ENCODE measurements at places on chromosomes 3 and 15.

DNA sequence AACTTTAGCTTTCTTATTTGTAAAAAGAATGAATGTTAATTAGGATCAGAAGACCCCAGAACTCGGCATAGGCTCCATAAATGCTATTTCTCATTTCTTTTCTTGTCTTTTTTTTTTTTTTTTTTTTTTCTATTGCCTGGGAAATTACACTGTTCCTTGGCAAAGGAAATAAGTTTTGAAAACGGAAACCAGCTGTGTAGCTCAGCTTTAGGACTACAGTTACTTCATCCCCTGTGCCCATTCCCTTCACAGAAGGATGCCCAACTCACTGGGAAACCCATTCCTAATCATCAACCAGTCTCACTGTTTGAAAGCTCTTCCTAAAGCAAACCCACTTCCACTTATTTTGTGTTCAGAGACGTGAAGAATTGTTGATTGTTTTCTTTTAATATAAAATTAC is 254.0 kb upstream of the IL12A start:
- no peak for DNase-seq

DNA sequence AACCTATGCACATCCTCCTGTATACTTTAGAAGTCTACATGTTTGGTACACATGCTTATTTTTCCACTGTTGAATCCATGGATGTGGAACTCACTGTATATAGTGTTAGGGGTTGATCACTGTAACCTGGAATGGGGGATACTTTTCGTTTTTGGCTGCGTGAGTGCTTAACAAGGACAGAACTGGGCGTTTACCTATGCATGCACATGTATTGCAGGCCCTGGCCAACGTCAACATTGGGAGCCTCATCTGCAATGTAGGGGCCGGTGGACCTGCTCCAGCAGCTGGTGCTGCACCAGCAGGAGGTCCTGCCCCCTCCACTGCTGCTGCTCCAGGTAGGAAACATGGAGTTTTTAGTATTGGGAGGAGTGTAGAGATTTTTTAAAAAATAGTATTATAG is 2.3 kb downstream of the RPLP1 start:
- DNase-seq: no peak

DNA sequence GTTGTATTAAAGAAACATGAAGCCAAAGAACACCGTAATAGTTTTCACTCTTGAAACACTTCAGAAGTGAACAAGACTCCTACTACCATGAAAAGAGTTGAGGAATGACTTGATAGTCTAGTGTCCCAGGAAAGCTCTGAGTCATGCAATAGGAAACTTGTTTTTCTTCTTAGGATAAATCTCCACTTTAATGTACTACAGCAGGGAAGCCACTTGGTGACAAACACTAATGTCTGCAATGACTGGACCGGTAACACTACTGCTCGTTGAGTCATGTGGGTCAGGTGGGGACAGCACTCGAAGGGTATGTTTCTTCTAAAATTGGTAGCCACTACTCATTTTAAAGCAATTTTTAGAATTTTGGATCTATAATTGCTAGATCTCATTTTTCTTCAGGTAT is 291.7 kb upstream of the CNTN3 start:
- no peak for DNase-seq

DNA sequence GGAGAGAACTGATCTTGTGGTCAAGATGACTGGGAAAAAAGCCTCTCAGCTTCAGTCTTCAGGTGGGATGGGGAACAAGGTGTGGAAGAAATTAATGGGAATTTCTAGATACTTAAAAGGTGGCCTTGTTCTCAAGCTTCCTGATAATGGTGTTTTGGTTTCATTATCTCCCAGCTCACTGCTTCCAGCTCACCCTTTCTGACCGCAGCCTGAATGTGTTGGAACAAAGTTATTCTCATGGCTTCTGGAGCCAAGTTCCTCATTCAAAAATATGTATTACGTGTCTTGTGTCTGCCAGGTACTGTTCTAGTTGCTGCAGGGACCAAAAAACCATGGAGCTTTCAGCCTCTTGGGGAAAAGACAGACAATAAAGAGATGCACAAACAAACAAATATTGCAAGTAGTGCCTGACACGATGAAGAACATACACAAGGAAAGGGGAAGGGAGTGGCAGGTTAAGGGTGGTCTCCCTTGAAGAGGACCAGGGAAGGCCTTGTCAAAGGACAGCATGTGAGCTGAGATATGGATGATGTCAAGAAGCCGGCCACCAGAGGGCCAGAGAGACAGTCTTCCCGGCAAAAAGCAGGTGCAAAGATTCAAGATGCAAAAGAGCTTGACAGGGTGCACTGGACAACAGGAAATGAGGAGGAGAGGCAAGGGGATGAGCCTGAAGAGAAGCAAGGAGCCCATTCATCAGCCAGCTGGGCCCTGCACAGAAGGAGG is 35.5 kb downstream of the ARRDC4 start:
- no peak for DNase-seq

DNA sequence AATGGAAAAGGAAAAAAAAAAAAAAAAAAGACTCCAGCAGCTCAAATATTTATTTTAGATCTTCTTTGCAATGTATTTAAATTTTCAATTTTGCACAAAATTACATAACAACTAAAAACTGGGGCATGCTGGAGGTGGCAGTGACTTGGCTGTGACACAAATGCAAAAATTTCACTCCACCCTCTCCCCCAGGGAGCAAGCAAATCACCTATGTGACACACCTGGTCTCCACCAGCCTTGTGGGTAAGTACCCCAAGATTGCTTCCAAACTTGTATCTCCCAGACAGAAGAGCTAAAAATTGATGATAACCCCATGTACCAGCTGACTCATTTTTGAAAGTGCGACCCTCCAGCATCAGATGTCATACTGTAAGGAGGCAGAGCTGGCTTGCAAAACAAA is 32.0 kb downstream of the UBE3A start:
- DNase-seq: no peak

- DNase-seq: no peak
Observed at GRCh38 chr3:48412375-48413001, 17.4 kb downstream of the PLXNB1 start.

DNA sequence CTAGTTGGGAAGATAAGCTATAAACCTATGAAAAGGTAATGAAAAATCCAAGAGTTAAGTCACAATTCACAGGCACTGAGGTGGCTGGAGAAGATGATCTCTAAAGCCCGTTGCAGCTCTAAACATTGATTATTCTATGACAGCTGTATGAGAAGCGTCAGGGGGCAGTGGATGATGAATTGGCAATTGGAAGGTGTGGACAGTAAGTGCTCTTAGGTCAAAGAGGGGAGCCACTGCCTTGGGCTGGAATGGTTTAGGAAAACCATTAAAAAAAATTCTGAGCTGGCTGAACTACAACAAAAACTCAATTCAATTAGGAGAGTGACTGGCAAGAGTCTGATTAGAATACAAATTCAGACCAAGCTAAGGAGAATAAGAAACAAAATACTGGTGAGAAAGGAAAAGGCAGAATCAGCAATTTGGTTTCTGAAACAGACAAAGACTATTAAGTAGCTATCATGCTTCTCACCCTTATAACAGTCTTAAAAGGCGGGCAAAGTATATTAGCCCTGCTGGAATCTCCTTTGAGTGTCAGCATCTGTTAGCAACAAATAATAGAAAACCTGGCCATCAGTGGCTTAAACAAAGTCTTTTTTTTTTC is 8.8 kb upstream of the NMD3 start:
- DNase-seq: no peak

GRCh38 chr3:26068890-26069289 is 279.0 kb downstream of the OXSM start:
- no peak for DNase-seq

- no peak for DNase-seq
Observed at GRCh38 chr3:84755860-84756259, 202.9 kb upstream of the CADM2 start.

DNA sequence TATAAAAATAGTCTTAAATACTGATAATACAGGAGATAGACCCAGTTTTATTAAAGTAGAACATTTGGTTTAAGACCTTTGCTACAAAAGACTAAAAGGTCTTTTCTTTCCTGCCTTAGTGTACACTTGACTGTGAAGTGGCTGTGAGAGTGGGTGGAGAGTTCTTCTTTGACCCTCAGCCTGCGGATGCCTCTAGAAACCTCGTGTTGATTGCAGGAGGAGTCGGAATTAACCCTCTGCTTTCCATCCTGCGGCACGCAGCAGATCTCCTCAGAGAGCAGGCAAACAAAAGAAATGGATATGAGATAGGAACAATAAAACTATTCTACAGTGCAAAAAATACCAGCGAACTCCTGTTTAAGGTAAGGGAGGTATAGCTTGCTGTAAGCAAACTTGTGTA is 36.5 kb downstream of the OXNAD1 start:
- DNase-seq: no peak

DNA sequence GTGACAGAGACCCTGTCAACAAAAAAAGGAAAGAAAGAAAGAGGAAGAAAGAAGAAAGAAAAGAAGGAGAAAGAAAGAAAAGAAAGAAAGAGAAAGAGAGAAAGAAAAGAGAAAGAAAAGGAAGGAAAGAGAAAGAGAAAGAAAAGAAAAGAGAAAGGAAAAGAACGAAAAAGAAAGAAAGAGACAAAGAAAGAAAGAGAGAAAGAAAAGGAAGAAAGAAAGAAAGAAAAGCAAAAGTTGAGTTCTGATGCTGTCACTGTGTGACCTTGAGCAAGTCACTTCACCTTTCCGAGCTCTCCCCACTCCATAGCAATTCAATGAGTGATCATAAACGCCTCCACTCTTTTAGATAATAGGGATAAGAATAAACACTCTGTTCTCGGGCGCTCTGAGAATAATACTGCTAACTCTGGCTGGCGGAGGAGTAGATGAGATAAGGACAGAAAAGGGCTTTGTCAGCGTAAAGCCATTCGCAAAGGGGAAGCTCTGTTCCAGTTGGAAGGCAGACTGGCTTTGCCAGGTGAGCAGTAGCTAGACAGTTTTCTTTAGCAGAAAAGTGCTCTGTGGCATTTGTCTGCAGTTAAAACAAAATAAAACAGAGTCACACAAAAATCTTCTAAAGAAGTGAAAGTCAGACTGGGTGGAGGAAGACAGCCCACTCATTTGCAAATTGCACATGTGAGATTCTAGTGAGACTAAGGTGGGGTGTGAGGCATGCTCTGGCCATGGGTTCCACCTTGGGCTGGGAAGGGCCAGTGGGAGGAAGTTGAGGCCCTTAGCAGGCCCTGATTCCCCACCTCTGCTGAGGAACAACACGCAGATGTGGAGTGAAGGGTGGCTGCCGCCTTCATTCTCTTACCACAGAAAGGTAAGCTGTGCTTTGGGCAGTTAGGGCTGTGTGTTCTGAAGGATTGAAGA is 9.6 kb upstream of the FLNB start:
- no peak for DNase-seq

DNA sequence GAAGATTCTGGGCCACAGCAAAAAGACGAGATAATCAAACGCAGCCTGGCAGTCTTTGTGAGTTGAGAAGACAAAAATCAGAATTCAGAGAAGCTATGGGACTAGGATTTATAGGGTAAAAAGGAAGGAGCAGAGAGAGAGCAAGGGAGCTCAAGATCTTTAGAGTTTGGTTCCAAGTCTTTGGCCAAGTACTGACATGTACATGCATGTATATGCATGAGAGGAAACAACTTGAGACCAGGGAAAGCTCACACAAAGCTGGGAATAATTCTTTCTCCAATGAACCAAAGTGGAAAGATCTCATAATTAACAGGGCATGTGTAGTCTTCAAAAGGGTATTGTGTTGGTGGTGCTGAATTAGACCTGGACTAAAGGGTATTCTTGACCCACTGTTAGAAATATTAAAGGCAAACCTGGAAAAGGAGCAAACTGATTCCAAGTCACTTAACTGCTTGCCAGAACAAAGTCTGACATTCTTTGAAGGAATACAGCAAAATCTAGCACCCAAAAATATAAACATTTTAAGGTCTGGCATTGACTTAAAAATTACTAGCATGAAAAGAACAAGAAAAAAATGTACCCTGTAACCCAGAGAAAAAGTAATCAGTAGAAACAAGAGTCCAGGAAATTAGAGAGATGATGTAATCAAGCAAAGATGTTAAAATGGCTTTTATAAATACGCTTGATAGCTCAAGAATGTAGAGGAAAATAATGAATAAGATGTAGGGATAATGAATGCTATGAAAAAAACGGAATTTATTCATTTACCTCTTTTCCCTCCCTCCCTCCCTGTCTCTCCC is 226.0 kb upstream of the CGNL1 start:
- DNase-seq: peak; percentile 24

GRCh38 chr3:185605566-185605965 is 19.5 kb downstream of the SENP2 start:
- no peak for DNase-seq

- DNase-seq: no peak
Observed at GRCh38 chr3:41688595-41689380, 273.1 kb downstream of the ULK4 start.

GRCh38 chr3:112751564-112752512 is 94.8 kb downstream of the CD200R1L start:
- DNase-seq: no peak

DNA sequence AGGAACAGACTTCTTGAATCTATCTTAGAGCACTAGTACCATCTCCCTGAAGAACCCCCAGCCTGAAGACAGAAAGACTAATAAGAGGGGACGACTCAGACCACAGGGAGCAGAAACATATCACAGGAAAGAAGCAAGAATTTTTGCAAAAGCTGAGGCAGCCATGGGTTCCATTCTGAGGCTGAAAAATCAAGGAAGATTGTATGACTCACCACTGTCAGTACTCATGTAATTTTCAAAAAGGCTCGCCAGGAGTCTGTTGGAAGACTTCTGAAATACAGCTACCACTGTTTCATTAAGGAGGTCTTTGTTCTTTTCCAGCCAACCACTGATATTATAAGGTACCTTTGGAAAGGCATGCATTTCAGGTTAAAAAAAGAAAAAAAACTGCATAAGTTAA is 47.5 kb downstream of the MYH15 start:
- DNase-seq: no peak

DNA sequence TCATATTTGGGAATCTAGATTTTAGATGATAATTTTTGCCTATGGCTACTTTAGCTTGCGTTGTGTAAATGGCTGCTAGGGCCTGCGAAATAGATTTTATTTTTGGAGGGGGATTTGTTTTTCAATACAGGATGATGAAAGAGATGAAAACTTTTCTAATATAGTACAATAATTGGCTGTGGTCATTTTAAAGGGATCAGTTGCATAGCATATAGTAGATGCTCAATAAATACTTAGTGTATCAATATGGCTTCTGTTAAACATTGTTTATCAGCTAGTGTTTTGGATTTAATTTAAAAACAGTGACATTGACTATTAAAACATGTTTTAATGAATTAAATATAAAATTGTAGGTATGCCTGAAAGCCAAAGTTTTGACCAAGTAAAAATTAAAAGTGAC is 6.9 kb upstream of the CHD2 start:
- DNase-seq: no peak

- no peak for DNase-seq
Observed at GRCh38 chr3:119611664-119612063, 14.0 kb downstream of the PLA1A start.

- no peak for DNase-seq
Observed at GRCh38 chr3:196192036-196192523, 19.1 kb downstream of the ZDHHC19 start.

All from amniotic stem cell (primary cell).